ENCODE measurements at places on chromosomes 11 and 22. TPM values are rescaled to one million over a fixed set of nuclear protein-coding genes. Genes with fewer than 3 reads are reported as not detected.
A peak's percentile ranks its signal among the peaks of the same experiment; 100 is the strongest.

DNA sequence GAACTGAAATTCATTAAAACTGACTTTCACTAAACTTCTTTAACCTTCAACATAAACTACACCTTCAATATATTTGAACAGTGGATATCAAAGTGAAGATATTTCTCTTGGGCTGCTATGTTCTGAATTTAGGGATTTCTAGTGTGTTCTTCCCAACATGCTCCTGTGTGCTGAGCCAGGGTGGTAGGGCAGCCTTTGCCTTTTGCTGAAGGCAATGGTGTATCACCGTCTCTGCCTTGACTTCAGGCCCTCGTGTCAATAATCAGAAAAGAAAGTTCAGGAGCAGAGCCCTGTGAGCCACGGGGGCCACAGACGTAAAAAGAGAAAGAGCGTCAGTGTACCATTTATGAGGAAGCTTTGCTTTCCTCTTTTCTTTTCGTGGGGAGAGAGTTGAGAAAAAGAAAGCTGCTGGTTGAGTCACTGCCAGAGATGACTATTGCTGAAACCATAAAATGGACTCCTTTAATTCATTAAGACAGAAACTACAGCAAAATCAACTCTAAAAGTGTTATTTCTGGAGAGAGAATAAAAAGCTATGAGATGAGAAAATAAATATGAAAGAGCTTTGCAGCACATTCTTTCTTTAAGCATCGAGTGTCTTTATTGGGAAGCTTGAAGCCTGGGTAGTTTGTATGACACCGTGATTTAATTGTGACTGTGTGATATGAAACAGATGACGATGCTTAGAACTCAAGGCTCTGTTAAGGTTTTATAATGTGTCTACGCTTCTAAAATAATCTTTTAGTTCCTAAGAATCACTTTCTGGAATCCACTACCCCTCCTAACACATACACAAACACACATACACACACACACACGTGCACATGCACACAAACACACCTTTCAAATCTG lies 271.8 kb upstream of the MTNR1B start:
- no peak for DNase-seq

DNA sequence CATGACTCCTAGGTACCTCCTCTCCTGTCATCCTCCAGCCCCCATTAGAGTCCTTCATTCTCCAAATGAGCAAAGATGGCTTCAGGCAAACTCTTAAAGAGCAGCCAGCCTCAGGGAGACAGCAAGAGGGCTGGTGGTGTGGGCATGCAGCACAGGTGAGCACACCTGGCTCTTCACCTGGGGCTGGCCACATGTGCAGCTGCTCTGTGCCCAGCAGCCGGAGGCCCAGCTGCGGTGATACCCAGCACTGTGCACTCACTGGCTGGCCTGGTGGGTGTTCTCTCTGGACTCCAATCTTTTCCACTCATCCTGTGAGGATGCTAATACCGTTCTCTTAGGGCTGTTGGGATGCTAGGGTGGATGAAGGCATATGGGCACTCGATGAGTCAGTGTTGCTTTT lies 106.1 kb upstream of the PARVA start:
- no peak for DNase-seq

GRCh38 chr11:62613291-62613778 lies 278 bp downstream of the ROM1 start:
- DNase-seq = no peak

- peak; percentile 99 for DNase-seq
These were observed at the start of gene MRGPRF for GRCh38 chr11:69013009-69013951. Gene MRGPRF, minus strand, starts transcription at chr11:69013246. Its CDS starts 3,345 bp downstream, at chr11:69009901.

GRCh38 chr11:83249445-83249844 lies 36.7 kb downstream of the CCDC90B start:
- DNase-seq = no peak

DNA sequence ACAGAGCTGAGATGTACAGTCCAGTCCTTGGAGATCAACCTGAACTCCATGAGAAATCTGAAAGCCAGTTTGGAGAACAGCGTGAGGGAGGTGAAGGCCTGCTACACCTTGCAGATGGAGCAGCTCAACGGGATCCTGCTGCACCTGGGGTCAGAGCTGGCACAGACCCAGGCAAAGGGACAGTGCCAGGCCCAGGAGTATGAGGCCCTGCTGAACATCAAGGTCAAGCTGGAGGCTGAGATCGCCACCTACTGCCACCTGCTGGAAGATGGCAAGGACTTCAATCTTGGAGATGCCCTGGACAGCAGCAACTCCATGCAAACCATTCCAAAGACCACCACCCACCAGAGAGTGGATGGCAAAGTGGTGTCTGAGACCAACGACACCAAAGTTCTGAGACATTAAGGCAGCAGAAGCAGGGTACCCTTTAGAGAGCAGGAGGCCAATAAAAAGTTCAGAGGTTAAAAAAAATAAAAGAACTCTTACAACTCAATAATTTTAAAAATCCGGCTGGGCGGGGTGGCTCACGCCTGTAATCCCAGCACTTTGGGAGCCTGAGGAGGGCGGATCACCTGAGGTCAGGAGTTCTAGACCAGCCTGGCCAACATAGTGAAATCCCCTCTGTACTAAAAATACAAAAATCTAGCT lies 69.9 kb upstream of the RTL6 start:
- no peak for DNase-seq

GRCh38 chr11:2576111-2576510 lies 123.7 kb downstream of the KCNQ1OT1 start:
- DNase-seq = no peak

GRCh38 chr22:41845380-41846267 lies 12.7 kb downstream of the SREBF2 start:
- no peak for DNase-seq

DNA sequence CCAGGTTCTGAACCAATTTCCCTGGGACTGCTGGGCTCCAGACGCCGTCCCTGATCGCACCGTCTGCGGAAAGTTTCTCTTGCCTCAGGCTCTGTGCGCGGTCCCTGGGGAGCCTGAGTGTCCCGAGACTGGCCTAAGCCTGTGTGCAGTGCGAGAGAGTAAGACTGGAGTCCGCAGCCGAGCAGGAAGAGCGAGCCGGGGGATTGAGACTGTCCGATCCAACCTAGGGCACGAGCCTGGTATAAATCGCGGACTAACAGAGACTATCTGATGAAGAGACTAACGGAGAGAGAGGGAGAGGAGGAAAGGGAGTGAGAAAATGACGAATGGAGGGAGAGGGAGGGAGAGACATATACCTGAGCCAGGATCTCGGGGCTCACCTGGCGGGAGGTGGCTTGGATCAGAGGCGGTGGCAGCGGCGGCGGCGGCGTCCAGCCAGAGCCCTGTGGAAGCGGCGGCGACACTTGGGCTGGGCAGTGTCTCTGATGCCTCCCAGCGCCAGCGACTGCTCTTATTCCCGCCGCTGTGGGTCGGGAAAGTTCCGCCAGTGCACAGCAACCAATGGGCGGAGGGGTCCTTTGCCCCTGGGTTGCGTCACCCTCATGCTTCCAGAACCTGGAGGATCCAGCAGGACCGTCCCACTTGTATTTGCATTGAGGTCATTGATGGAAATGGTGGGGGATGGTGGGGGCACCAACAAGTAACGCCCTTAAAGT lies at the start of gene CALCA:
Gene CALCA (minus strand): TSS at position 487 of the 716 bp plus-strand sequence. CDS start 1,159 bp downstream, outside the sequence.
- no peak for DNase-seq

- no peak for DNase-seq
These were observed 10.4 kb downstream of the SPATA19 start for GRCh38 chr11:133834682-133835592.

The ANO3 gene
- 1.6 TPM for total RNA-seq

The SLC25A18 gene
- total RNA-seq = 6.2 TPM

The OR52A1 gene
- total RNA-seq = not detected

The CTSF gene
- total RNA-seq = 88.1 TPM

The ISX gene
- not detected for total RNA-seq

The KCNK4 gene
- total RNA-seq = 0.61 TPM

The SLC37A2 gene
- total RNA-seq = 0.29 TPM

Data from uterus (tissue), 4 donors.